Bone marrow (tissue), 2 donors: ENCODE measurements at places on chromosomes 2 and 18.

DNA sequence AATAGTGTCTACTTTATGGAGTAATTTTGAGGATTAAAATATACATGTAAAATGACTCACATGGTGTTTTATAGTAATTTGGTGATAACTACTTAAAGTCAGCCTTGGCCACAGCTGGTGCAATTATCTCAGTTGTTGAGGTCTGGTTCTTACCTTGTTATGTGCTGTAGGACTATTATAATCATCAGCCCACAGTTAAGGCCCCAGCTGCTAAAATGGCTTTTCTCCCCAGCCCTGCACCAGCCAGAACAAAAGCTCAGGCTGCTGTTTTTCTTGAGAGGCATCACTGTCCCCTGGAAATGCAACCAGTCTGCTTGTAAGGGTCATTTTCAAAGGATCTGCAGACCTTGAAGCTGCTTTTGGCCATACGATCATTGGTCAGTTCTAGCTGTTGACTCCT lies 283.3 kb upstream of the THUMPD2 start:
- DNase-seq: no peak

- no peak for DNase-seq
Observed at GRCh38 chr2:126220331-126220730, 435.6 kb upstream of the GYPC start.

GRCh38 chr18:55763298-55763697 lies 175.3 kb upstream of the TCF4 start:
- DNase-seq: no peak

DNA sequence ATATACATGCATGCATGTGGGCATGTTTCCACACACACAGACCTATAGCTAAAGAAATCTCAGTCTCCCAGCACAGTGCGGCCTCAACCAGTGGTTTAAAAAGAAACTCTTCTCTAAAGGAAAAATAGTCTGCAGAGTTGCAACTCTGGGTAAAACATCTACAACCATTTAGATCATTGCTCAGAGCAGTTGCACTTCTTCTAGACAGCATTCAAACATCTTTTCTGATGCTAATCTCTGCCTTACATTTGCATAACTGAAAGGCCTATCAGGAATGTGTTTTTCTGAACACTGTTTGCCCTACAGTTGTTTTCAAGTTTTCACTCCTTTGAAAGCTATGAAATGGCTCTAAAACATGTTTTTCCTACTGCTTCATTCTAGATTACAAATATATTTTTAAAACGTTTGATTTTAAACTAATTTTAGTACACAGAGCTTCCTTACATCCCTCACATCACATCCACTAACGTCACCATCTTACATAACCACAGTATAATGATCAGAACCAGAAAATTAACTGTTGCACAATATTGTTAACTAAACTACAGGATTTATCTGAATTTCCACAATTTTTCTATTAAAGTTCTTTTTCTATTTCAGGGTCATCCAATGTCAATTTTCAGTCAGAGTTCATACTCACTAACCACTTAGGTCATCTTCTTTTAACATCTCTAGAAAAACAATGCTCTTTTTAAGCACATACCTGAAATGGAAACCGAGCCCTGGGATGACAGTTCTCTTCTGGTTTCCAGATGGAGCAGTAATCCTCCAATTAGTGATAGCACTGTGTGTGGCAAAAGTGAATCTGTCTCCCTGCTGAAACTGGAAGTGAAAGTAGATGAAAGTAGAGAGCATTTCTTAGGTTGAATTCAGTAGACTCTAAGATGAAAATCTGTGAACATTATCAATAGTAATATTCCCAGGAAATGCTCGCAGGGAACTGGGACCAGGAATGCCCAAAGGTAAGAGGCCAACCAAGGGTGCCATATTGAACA lies 501.6 kb upstream of the GCFC2 start:
- DNase-seq: no peak

- no peak for DNase-seq
Observed at GRCh38 chr18:45449418-45450227, 165.7 kb upstream of the SLC14A2 start.

DNA sequence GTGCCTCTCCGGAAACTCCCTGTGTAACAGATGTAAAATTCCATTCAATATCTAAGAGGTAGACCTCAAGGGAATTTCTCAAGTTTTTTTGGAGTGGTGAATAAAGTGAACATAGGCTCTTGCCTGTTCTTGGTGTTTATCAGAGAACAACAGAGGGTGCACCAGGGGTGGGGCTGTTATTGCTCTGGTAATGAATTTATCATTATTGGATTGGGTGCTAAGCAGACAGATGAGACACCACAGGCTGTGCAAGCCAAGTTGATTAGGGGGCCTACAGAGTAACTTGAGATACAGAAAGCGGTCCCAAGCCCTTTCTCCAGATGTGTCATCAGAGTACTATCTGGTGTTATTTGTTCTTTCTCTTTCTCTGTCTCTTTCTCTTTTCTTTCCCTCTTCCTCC lies 286.3 kb downstream of the OSR1 start:
- DNase-seq: no peak

DNA sequence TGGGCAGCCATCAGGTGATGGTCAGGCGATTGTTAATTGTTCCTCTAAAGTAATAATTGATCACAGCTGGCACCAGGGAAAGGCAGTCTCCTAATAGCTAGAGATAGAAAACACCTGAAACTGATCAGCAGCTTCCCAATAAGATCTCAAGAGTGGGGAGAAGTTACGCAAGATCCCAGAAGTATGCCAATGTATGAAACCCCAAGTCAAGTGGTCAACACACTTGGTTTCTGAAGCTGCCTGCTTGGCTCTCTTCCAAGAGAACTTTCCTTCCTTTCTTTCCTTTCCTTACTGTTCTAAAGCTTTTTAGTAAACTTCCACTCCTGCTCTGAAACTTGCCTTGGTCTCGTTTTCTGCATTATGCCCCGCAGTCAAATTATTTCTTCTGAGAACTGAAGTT lies 201.6 kb upstream of the SKOR2 start:
- no peak for DNase-seq
